Aorta (tissue), 5 donors: ENCODE measurements at places on chromosomes 11 and 22.

DNA sequence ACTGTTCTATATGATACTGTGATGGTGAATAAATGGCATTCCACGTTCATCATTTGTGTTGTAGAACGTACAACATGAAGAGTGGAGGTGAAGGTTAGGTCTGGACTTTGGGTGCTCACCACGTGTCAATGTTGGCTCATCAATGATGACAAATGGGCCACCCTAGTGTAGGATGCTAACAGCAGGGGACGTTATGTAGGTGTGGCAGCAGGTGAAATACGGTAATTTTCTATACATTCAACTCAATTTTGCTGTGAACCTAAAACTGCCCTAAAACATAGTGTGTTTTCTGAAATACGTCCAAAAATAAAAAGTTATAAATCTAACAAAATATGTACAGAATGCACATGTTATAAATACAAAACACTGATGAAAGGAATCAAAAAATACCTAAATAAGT lies 6.2 kb downstream of the KRTAP5-6 start:
- no peaks in the 10 kb centered on the region for H3K27me3 ChIP-seq
- no peaks in the 10 kb centered on the region for H3K36me3 ChIP-seq
- peaks cover 3% of the 10 kb centered on the region for H3K4me1 ChIP-seq
- DNase-seq: no peak
- H3K4me3 ChIP-seq: no peak overlapping the region

- H3K4me1 ChIP-seq: no peaks in the 10 kb centered on the region
- H3K36me3 ChIP-seq: no peaks in the 10 kb centered on the region
- no peak overlapping the region for H3K4me3 ChIP-seq
- no peak overlapping the region for H3K27ac ChIP-seq
- H3K27me3 ChIP-seq: no peaks in the 10 kb centered on the region
Measured at GRCh38 chr11:104549019-104549418, 349.2 kb downstream of the CASP12 start.

DNA sequence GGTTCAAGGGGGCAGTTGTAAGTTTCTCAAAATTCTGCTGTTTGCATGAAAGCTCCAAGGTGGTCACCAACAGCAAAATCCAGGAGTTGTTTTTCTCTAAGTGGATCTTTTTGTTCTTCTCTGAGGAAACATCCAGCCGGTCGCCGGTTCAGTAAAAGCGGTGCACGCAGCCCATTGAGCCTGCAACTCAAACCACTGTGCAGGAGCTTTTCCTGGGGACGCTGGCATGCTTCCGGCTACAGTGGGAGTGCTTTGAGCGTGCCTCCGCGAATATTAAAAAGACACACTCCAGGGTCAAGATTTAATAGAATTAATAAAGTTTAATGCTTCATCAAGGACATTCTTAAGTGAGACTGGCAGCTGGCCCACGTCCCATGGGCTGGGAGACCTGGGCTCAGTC lies 25.4 kb downstream of the IGF2 start:
- H3K27me3 ChIP-seq: no peaks in the 10 kb centered on the region
- no peaks in the 10 kb centered on the region for H3K4me1 ChIP-seq
- no peaks in the 10 kb centered on the region for H3K36me3 ChIP-seq

DNA sequence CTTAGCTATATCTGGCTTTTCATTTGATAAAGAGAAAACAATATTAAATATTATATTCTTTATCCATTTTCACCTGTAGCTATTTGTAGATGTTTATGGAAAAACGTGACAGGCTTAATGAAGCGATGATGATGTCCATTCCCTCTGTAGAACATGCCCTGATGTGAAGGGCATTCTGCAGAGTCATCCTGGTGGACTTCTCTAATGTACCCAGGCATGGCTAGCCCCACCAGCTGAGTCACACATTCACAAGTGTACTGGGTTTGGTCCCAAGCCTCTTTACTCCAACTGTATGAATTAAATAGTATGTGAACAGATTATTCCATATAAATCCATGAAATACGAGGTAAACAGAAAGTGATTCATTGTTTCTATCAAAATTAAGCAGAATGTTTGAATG lies 139.3 kb downstream of the CADM1 start:
- no peak for DNase-seq
- no peaks in the 10 kb centered on the region for H3K36me3 ChIP-seq
- no peaks in the 10 kb centered on the region for H3K27me3 ChIP-seq
- H3K4me1 ChIP-seq: no peaks in the 10 kb centered on the region

GRCh38 chr11:37946155-37946766 lies 1348.2 kb upstream of the RAG2 start:
- H3K36me3 ChIP-seq: no peaks in the 10 kb centered on the region
- no peak for DNase-seq

GRCh38 chr11:5229796-5230195 lies 2.9 kb upstream of the HBB start:
- DNase-seq: no peak
- H3K27ac ChIP-seq: no peak overlapping the region
- no peak overlapping the region for H3K4me3 ChIP-seq
- no peaks in the 10 kb centered on the region for H3K36me3 ChIP-seq

GRCh38 chr11:1748636-1749394 lies 1.6 kb downstream of the IFITM10 start:
- peaks cover 4% of the 10 kb centered on the region for H3K36me3 ChIP-seq
- H3K27ac ChIP-seq: peak overlapping the region; percentile 54
- DNase-seq: peak; percentile 87
- H3K4me3 ChIP-seq: peak overlapping the region; percentile 59
- H3K27me3 ChIP-seq: no peaks in the 10 kb centered on the region
- no peaks in the 10 kb centered on the region for H3K4me1 ChIP-seq

- no peak for DNase-seq
- no peak overlapping the region for H3K27ac ChIP-seq
- H3K27me3 ChIP-seq: no peaks in the 10 kb centered on the region
- no peaks in the 10 kb centered on the region for H3K4me1 ChIP-seq
Measured at GRCh38 chr11:125514336-125515101, 18.5 kb upstream of the FEZ1 start.

GRCh38 chr22:17915676-17916075 lies 108.7 kb downstream of the MICAL3 start:
- no peaks in the 10 kb centered on the region for H3K27me3 ChIP-seq
- no peaks in the 10 kb centered on the region for H3K4me1 ChIP-seq
- H3K4me3 ChIP-seq: no peak overlapping the region

- no peaks in the 10 kb centered on the region for H3K27me3 ChIP-seq
- H3K27ac ChIP-seq: no peak overlapping the region
- H3K4me3 ChIP-seq: no peak overlapping the region
Measured at GRCh38 chr11:48003926-48004325, 23.6 kb downstream of the PTPRJ start.

DNA sequence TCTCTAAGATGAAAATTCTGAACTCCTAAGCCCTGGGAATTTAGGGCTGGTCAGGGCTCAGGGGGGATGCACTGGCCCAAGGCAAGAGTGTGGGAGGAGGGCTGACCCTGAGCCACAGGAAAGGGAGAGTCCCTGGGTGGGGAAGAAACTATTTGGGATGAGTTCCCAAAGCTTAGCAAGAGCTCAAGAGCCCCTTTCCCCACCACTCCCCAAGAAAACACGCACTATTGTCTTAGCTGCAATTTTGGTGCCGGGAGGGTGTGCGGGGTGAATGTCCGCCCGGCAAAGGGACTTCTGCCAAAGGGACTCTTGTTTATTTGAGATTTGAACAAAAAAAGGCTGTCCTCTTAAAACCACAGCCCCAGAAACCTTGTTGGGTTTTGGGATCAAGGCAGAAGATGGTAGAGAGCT lies 37.0 kb downstream of the KIAA1671 start:
- no peak overlapping the region for H3K4me3 ChIP-seq
- H3K27ac ChIP-seq: no peak overlapping the region
- no peaks in the 10 kb centered on the region for H3K36me3 ChIP-seq
- no peak for DNase-seq

DNA sequence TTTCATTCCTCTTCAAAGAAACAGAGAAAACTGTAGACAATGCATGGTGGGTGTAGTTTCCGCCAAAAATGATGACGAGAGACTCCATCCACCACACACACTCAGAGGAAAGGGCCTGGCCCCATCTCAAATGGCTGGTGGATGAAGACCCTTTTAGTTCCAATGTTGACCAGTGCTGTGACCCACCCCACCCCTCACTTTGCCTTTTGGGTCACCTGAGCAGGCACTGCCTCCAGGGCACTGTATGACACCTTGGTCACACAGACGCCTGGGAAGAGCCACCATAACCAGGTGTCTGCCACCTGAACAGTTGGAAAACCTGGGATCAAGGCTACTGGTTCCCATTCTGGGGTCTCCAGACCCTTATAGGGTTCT lies 121.3 kb downstream of the MPPED1 start:
- H3K27ac ChIP-seq: no peak overlapping the region
- H3K4me1 ChIP-seq: no peaks in the 10 kb centered on the region
- no peak for DNase-seq

DNA sequence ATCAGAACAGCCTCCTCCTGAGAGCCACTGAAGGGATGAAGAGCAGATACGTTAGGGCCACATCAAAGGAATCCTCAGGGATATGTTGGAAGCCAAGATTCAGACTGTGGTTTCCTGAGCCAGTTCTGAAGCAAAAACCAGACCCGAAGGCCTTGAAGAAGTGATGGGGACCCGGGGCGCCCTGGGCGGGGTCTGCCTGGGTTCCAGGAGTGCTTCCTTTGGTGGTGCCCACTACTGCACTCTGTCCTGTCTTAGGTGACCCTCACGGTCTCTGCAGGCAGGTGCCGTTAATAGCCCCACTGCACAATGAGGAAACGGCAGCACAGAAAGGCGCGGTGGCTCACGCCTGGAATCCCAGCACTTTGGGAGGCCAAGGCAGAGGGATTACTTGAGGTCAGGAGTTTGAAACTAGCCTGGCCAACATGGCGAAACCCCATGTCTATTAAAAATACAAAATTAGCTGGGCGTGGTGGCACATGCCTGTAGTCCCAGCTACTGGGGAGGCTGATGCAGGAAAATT lies 12.9 kb upstream of the SH3BP1 start:
- H3K4me3 ChIP-seq: no peak overlapping the region
- no peak overlapping the region for H3K27ac ChIP-seq
- no peak for DNase-seq
- H3K36me3 ChIP-seq: no peaks in the 10 kb centered on the region

- H3K4me1 ChIP-seq: peaks cover 5% of the 10 kb centered on the region
- H3K27ac ChIP-seq: peak overlapping the region; percentile 7
- no peaks in the 10 kb centered on the region for H3K36me3 ChIP-seq
- no peaks in the 10 kb centered on the region for H3K27me3 ChIP-seq
- H3K4me3 ChIP-seq: no peak overlapping the region
Measured at GRCh38 chr11:78190374-78190773, 1.7 kb downstream of the USP35 start.

- no peak overlapping the region for H3K27ac ChIP-seq
- H3K36me3 ChIP-seq: no peaks in the 10 kb centered on the region
- H3K4me1 ChIP-seq: no peaks in the 10 kb centered on the region
- DNase-seq: no peak
- no peak overlapping the region for H3K4me3 ChIP-seq
Measured at GRCh38 chr11:60700689-60701468, 1.5 kb downstream of the MS4A8 start.

GRCh38 chr11:75272391-75272790 lies 31.8 kb downstream of the TPBGL start:
- H3K27ac ChIP-seq: no peak overlapping the region
- H3K4me3 ChIP-seq: no peak overlapping the region
- H3K36me3 ChIP-seq: no peaks in the 10 kb centered on the region
- DNase-seq: no peak

DNA sequence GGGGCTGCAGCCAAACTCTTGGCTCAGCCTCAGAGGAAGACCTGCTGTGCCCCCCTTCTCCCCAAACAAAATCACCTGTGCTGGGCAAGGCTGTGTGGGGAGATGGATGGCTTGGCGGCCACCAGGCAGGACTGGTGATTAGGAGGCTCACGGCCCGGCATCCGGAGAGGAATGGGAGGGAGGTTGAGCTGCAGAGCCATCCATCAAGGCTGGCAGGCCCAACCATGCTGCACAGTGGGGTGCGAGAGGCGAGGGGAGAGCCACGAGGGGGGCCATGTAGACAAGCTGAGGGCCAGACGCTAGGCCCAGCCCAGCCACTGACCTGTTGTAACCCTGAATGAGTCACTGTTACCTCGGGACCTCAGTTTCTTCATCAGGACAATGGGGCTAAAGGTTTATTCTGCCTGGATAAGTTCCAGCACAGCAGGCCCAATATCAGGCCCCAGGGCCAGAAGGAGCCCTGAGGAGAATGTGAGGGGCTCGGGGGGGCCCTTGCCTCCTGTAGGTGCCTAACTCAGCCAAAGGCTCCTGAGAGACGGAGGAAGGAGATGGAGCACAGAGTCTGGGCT lies 18.2 kb downstream of the PDE2A start:
- no peak overlapping the region for H3K4me3 ChIP-seq
- H3K4me1 ChIP-seq: no peaks in the 10 kb centered on the region
- H3K27me3 ChIP-seq: no peaks in the 10 kb centered on the region
- no peak for DNase-seq
- no peaks in the 10 kb centered on the region for H3K36me3 ChIP-seq

DNA sequence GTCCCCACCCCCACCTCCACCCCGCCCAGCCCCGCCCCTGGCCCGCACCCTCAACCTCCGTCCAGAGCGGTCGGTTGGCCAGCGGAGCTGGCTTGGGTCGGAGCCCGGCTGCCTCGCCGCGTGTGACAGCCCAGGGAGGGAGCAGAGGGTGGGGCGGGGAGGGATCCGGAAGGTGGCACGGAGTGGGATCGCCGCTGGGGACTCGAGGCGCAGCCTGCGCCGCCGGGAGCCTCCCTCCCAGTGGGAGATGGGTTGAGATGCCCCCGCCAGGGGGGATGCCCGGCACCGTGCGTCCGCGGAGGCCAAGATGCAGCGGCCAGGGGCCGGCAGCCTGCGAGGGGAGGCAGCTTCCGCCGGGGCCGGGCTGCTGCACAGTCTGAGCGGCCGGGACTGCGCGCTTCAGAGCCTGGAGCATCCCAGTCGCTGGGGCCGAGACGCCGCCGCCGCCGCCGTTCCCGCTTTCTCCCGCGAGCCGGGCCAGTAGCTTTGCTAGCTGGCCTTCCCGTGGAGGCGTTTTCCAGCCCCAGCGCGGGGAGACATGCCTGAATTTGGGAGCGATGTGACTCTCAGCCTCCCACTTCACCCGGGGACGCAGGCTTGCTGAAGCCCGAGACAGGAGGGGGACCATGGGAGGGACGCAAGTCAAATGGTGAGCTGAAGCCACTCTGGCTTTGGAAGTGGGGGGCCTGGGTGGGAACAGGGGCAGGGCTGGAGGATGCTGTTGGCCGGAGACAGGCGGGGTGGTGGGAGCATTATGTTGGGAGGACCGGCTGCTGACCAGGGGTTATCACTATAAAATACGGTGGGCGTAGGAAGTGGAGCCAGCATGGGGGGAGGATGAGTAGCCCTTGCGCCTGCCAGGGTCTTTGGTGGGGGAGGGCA lies 40.2 kb downstream of the DIXDC1 start:
- no peaks in the 10 kb centered on the region for H3K36me3 ChIP-seq
- peak overlapping the region; percentile 68 for H3K4me3 ChIP-seq
- no peaks in the 10 kb centered on the region for H3K27me3 ChIP-seq
- no peaks in the 10 kb centered on the region for H3K4me1 ChIP-seq
- peak; percentile 94 for DNase-seq

GRCh38 chr11:8069771-8070170 lies 11.2 kb upstream of the TUB start:
- no peak overlapping the region for H3K27ac ChIP-seq
- DNase-seq: no peak
- H3K27me3 ChIP-seq: no peaks in the 10 kb centered on the region
- H3K4me3 ChIP-seq: no peak overlapping the region

GRCh38 chr22:36936362-36937116 lies 23.1 kb downstream of the CSF2RB start:
- H3K4me1 ChIP-seq: no peaks in the 10 kb centered on the region
- H3K27ac ChIP-seq: no peak overlapping the region
- no peak for DNase-seq
- H3K36me3 ChIP-seq: no peaks in the 10 kb centered on the region
- no peaks in the 10 kb centered on the region for H3K27me3 ChIP-seq
- no peak overlapping the region for H3K4me3 ChIP-seq
